ENCODE measurements at places on chromosomes 2 and 18.

DNA sequence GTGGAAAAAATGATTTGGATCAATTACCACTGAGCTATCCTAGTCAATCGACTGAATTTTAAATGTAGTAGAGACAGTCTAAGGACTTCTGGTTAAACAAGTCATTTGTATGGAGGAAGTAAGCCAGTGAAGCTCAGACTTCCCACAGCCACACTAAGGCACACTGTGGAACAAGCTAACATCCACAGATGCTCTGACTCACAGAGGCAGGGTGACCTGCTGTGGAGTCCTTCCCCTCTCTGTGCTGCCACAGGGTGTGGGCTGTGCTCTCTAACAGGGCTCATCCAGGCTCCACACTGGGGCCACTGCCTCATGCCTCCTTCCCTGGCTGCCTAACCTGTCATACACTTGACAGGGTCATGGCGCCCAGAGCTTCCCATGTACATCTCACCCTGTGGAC, 351.0 kb downstream of the GALR1 start:
- no peak for DNase-seq

DNA sequence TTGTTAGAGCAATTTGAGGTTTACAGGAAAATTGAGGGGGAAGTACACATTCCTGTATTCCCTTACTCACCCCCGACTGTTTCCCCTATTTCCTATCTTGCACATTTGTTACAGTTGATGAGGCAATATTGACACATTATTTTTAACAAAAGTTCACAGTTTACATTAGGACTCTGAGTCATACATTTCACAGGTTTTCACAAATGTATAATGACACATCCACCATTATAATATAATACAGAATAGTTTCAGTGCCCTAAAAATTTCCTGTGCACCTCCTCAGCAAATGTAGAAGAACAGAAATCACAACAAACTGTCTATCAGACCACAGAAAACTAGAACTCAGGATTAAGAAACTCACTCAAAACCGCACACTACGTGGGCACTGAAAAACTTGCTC, 160.6 kb upstream of the RMP24 start:
- no peak for DNase-seq

- DNase-seq, result no peak
Measured at GRCh38 chr2:238169708-238170251, 11.0 kb downstream of the ERFE start.

GRCh38 chr2:84899304-84900204, 5.9 kb upstream of the TMSB10 start:
- DNase-seq, result no peak
